AG08396 (cell line): ENCODE measurements at places on chromosomes 3 and 15.

DNA sequence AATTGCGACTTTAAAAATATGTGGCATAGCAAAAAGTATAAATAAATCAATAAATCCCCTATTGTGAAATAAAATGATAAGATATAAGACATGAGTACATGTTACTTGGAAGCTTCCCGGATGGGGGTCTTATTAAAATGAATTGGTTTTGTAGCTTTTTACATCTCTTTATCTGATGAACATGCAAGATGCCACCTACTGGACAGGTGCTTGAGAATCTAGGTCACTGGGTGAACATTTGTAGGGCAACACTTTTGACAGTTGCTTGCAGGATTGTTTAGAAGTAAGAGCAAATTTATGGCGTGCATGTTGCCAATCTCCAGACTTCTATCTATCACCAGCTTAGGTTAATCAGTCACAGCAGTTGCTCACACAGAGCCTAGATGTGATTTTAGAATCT lies 362.7 kb upstream of the SUCLG2 start:
- DNase-seq: no peak

DNA sequence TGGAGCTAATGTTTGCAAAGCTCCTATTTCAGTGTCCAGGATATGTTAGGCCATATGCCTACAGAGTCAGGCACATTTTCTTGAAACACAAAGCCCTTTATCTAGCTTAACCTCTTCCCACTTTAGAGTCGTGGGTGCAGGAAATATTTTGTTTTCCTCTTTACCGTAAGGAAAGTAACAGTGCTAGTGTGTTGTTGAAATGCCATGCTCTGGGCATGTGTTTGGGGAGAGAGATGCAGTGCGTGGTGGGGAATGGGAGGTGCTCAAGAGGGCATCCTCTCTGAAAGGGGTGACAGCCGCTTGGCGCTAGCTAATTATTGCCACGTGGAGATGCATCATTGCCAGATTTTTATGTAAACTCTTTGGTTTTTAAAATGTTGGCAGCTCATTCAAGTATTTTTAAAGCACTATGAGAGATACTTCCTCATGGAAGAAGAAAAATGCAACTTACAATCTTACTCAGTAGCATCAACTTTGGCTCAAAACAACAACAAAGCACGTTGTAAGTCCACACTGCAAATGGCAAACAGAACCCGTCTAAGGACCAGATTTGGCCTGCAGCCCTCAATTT lies 152.6 kb downstream of the LPP start:
- DNase-seq: no peak

DNA sequence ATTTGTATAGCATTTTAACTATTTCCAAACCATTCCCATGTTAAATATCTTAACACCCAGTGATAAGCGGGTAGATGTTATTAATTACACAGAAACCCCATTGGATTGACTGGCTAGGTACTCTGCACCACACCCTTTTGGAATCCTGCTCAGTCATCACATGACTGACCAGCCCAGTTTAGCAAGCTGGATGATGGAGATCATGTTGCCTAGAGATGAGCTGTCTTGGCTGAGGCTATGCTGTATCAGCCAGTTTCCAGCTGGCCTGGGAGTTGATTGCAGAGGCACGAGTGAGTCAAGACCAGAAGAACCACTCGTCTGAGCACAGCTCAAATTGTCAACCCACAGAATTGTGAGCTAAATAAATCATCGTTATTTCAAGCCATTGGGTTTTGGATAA lies 124.6 kb downstream of the ZNF621 start:
- no peak for DNase-seq

DNA sequence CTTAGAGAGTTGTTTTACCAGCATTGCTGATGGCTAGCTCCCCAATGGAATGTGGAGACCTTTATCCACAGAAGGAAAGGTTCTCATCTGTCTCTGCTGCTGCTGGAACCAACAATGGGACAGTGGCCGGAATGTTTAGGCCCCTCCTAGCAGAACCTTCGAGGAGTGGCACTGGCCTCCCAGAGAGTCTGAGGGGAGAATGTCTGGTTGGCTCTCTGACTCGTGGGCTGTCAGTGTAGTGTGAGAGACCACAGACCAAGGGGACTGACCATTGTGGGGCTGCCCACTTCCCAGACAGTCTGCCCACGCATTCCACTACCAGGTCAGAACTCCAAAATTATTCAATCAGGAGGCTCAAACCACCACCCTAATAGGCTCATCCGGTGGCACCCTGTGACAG lies 5.1 kb downstream of the RASL12 start:
- no peak for DNase-seq

GRCh38 chr3:34131091-34131490 lies 332.7 kb downstream of the PDCD6IP start:
- DNase-seq: no peak

GRCh38 chr3:115644391-115644790 lies 21.1 kb downstream of the GAP43 start:
- DNase-seq: no peak

GRCh38 chr3:134393074-134393473 lies 18.8 kb upstream of the AMOTL2 start:
- DNase-seq: no peak

GRCh38 chr15:40449275-40449674 lies 8.5 kb downstream of the BAHD1 start:
- no peak for DNase-seq

- no peak for DNase-seq
Observed at GRCh38 chr3:121574449-121574848, 6.7 kb downstream of the ARGFX start.

GRCh38 chr3:37574177-37574943 lies 287.3 kb upstream of the CTDSPL start:
- DNase-seq: no peak
